Thymus (tissue), 14 donors: ENCODE measurements at places on chromosomes 13 and 19. TPM values are rescaled to one million over a fixed set of nuclear protein-coding genes. Genes with fewer than 3 reads are reported as not detected.

Gene NKG7
- total RNA-seq: 10.5 TPM

Gene PRODH2
- total RNA-seq: 0.19 TPM

Gene CYP4F8
- total RNA-seq: 0.28 TPM

DNA sequence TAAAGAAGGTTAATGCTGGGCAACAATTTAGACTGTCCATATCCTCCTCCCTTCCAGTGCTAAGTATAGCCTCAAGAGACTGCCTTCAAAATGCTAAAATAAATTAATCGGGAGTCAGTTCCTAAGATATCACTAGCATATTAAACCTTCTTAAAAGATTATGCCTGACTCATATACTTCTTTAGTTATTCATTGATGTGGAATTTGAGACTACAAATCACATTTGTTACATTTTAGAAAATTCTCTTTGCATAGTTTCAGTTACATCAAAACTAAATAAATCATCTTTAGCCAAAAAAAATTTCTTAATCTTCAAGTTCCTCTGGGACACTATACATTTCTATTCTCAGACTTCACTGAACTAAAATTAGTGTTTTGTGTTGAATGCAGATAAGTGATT, 769.1 kb downstream of the PCDH9 start:
- H3K4me1 ChIP-seq: no peaks in the 10 kb centered on the region
- no peaks in the 10 kb centered on the region for H3K27me3 ChIP-seq
- no peak for DNase-seq

Gene CD177
- total RNA-seq: 0.99 TPM

- H3K27ac ChIP-seq: no peak overlapping the region
- no peaks in the 10 kb centered on the region for H3K36me3 ChIP-seq
- H3K4me3 ChIP-seq: no peak overlapping the region
- no peaks in the 10 kb centered on the region for H3K4me1 ChIP-seq
- no peak for DNase-seq
- H3K27me3 ChIP-seq: no peaks in the 10 kb centered on the region
Observed at GRCh38 chr13:65642996-65643395, 1587.1 kb downstream of the PCDH9 start.

DNA sequence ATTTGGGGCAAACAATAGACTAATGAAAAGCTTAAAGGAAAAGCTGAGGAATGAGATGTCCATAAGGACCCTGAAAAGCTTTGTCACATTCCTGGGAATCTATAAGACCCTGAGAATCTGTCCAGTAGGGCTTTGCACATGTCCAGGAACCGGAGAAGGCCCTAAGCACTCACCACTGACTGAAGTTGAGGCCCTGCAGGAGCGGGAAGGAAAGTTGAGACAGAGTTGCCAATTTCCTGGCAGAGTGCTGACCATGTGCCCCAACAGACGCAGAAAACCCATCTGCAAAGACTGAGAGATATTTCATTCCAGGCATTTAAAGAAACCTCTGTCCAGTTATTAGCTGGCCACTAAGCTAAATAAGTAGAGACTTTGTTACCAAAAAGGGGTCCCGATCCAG, 890.5 kb downstream of the UQCRFS1 start:
- no peaks in the 10 kb centered on the region for H3K27me3 ChIP-seq
- H3K27ac ChIP-seq: no peak overlapping the region
- H3K4me1 ChIP-seq: no peaks in the 10 kb centered on the region
- no peaks in the 10 kb centered on the region for H3K36me3 ChIP-seq
- H3K4me3 ChIP-seq: no peak overlapping the region
- DNase-seq: no peak

Gene SSC5D
- total RNA-seq: 0.80 TPM

GRCh38 chr13:26921918-26922317, 161.3 kb upstream of the GPR12 start:
- no peak overlapping the region for H3K27ac ChIP-seq
- H3K4me3 ChIP-seq: no peak overlapping the region
- DNase-seq: no peak
- no peaks in the 10 kb centered on the region for H3K4me1 ChIP-seq
- H3K36me3 ChIP-seq: no peaks in the 10 kb centered on the region

- H3K27me3 ChIP-seq: no peaks in the 10 kb centered on the region
- no peak overlapping the region for H3K27ac ChIP-seq
- no peak for DNase-seq
- H3K4me1 ChIP-seq: no peaks in the 10 kb centered on the region
- no peaks in the 10 kb centered on the region for H3K36me3 ChIP-seq
Observed at GRCh38 chr13:71316792-71317363, 550.1 kb downstream of the DACH1 start.

GRCh38 chr19:8240274-8241229, 31.4 kb downstream of the CERS4 start:
- H3K4me3 ChIP-seq: no peak overlapping the region
- no peak for DNase-seq
- H3K4me1 ChIP-seq: no peaks in the 10 kb centered on the region
- peak overlapping the region; percentile 11 for H3K27ac ChIP-seq
- no peaks in the 10 kb centered on the region for H3K27me3 ChIP-seq
- peaks cover 4% of the 10 kb centered on the region for H3K36me3 ChIP-seq

Gene KRTDAP
- total RNA-seq: 7.9 TPM

Gene FPR2
- 1.2 TPM for total RNA-seq
